ENCODE measurements at places on chromosomes 7 and 10.

GRCh38 chr10:104348601-104349000 is 5.0 kb upstream of the CFAP58 start:
- DNase-seq: no peak

GRCh38 chr10:34528320-34528719 is 286.8 kb downstream of the PARD3 start:
- no peak for DNase-seq

- no peak for DNase-seq
Measured at GRCh38 chr10:132554991-132555647, 17.5 kb downstream of the INPP5A start.

- DNase-seq: no peak
Measured at GRCh38 chr10:11782793-11783557, 40.2 kb upstream of the PROSER2 start.

GRCh38 chr10:92122941-92123450 is 167.9 kb downstream of the CPEB3 start:
- no peak for DNase-seq

GRCh38 chr10:119845656-119846055 is 27.0 kb downstream of the MCMBP start:
- no peak for DNase-seq

DNA sequence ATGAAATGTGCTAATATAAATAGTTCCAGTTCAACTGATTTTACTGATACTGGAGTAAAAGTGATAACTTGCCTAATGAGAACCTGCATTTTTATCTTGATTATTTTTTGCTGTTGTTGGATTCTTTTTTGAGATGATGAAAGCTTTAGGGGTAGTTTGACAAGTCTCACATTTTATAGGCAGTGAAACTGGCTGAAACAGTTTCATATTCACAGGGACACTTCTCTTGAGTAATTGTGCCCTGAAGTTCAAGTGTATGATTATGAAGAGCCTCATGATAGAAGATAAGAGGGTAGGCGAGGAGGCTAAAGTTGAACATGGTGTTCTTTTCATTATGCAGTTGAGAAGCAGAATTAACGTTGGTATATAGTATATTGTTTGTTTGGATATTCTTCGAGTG is 5.1 kb downstream of the AUTS2 start:
- DNase-seq: no peak

- DNase-seq: no peak
Measured at GRCh38 chr7:108613147-108613948, 43.7 kb downstream of the DNAJB9 start.

GRCh38 chr7:154416714-154417113 is 364.5 kb downstream of the DPP6 start:
- DNase-seq: no peak

DNA sequence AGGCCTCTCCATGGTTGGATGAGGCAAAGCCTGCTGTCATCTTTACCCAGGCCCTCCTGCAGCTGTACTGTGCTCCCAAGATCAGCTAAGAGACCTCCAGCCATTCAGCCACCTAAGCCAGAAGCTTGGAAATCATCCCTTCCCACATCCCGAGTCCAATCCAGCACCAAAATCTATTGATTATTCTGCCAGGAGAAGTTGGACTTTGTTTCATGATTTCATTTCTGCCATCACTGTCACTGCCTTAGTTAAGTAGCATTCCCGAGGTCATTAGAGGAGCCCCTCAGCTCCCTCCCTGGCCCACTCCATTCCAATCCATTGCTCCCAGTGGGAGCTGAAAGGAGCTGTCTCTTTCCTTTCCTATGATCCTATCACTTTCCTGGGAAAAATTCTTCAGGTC is 14.1 kb downstream of the AKR1E2 start:
- DNase-seq: no peak

DNA sequence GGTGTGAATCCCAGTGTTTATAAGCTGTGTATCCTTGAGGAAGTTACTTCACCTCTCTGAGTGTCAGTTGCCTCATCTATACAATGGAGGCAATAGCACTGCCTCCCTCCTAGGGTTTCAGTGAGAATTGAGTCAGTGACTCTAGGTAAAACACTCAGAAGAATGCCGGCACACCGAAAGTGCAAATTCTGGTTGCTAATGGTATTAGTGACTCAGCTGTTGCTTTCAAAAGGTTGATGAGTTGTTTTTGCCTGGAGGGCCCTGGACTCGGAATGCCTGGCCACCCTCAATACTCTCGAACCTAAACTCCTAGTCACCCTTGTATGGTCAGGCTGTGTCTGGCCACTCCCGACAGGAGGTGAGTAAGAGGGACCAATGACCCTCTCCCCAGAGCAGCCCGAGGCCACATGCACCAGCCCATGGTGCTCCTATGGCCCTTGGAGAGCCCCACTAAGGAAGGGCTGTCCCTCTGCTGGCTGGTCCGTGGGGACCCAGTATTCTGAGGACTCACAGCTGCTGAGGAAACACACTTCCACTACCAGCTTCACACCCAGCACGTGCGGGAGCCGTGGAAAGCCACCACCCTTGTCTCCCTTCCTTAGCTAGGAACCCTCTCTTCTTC is 60.2 kb downstream of the CALML3 start:
- DNase-seq: no peak

- no peak for DNase-seq
Measured at GRCh38 chr7:81669476-81670105, 100.3 kb downstream of the HGF start.

DNA sequence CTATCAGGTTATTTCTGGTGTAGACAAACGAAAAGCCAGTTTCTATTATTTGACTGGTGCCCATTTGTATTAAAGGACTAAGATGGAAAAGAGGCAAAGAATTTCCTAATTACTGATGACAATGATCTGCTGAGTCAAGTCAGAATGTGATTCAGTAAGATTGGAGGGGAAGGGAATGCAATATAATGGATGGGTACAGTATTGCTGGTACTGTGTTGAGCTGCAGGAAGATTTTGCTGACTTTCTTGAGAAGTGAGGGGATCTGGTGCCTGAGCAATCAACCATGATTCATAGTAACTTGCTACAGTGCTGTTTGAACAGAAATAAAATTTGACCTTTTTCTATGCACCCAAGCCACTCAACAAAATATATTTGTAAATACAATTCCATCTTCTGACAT is 139.1 kb upstream of the RHEB start:
- no peak for DNase-seq

GRCh38 chr10:93746844-93747284 is 10.9 kb upstream of the LGI1 start:
- no peak for DNase-seq
